ENCODE measurements at places on chromosomes 7 and 10.

DNA sequence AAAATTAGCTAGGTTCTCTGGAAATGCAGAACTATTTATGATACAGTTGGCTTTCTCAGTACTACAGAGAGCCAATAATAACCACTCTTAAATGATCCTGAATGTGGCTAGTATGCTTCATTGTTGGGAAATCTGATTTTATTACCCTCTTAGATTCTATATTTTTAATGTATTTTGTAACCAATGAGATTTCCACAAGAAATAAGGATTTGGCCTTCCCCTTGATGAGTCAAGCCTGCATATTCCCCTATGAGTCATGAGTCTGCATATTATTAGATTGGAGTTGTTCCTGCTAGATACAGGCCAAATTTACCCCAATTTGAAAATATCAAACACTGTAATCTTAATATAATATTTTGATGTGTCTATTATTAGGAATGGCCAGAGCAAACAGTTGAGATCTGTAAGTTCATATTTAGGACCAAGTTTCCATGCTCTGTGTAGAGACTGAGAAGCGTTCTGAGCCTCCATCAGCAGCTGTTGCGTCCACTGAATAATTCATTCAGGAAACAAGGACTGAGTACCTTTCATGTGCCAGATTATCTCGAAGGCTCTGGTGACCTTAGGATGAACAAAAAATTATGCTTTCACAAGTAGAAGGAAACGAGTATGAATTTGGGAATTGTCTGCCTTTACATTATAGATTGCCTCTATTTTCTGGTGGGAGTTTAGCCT is 793.4 kb downstream of the NRG3 start:
- DNase-seq, result no peak

GRCh38 chr7:16934722-16935340 is 53.0 kb upstream of the AGR3 start:
- no peak for DNase-seq

DNA sequence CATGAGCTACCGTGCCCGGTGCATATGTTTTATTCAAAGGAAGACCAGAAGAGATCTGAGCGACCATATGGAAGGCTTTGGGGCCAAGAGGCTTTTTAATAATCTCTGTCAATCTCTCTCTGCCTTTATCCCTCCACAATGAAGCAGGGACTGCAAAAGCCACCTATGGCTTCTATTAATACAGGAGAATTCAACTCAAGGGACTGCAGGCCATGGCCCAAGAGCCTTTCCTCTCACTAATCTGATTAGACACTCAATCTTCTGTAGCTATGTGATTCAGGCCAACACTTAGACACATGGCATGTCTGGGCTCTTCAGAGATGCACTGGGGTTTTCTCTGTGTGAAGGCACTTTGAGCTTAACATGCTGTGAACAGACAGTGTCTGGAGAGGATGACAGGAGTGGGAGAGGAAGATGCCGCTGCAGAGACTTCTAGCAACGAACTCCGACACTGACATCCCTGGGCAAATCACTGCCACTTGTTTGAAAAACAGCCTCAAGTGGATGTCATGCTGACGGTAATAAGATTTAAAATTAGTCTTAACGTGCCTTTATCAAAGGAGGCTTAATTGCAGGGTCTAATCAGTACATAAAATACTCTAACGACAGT is 114.4 kb upstream of the AOAH start:
- DNase-seq, result no peak

GRCh38 chr10:30190577-30191552 is 131.5 kb upstream of the JCAD start:
- DNase-seq, result no peak

GRCh38 chr10:69856601-69857166 is 55.0 kb downstream of the COL13A1 start:
- DNase-seq, result no peak

- DNase-seq, result no peak
Measured at GRCh38 chr10:112448888-112449287, 1.9 kb downstream of the VTI1A start.

- DNase-seq, result no peak
Measured at GRCh38 chr10:26743091-26743490, 45.6 kb downstream of the PDSS1 start.

DNA sequence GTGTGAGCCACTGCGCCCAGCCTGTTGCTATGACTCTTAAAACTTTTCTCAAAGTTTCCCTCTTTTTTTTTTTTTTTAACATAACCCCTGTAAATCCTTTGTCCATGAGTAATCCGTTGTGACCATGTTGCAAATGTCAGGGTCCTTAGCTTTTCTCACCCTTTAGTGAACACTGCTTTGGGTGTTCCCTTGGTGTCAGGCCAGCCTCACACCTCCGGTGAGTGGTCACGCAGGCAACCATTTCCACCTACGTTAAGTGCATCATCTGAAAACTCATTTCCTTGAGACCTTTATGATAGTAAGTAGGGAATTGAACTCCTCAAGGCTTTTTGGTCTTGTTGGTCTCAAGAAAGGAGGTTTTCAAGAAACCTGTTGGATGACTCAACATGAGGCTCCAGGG is 41.3 kb upstream of the OPN4 start:
- no peak for DNase-seq

DNA sequence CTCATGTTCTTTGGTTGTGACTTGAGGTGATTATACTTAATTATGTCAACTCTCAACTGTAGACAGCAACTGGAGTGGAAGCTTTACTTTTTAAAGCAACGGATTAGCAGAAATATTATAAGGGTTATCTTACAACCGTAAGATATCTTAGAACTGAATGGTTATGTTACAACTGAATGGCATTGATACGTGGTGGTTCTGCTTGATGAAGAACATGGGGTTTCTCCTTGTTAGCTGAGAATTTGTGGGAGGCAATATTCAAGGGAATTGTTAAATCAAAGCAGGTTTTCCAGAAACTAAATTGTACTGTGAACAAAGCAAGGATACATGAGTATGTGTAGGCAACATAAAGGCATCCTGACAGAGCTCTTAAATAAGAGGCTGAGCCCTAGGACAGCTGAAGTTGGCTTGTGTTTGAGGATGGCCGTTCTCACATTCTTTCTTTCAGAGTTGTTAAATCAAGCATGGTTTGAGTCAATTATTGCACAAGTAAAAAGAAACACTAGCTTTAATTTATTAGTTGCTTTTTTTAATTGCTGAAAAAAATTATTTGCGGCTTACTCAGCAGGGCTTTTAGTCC is 350.0 kb downstream of the PLXDC2 start:
- no peak for DNase-seq

GRCh38 chr7:12456506-12456905 is 52.8 kb upstream of the VWDE start:
- no peak for DNase-seq

- DNase-seq, result no peak
Measured at GRCh38 chr7:96508371-96508770, 186.5 kb upstream of the SLC25A13 start.

GRCh38 chr7:4613846-4614548 is 68.1 kb upstream of the FOXK1 start:
- DNase-seq, result no peak

DNA sequence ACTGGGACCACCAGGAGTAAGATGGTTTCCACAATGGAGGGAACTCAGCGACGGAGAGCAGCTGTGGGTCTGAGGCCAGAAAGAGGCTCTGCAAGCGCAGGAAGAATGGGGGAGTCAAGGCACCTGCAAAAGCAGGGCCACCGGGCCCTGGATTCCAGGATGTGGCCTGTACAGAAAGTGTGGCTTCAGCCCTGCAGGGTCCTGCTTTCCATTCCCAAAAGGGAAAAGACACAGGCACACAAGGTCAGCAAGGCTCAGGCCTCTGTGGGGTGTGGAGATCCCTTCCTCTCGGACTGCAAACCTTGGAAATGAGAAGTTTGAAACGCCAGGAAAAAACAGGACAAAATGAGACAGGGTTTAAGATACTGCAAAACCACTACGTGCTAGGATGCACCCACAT is 232.5 kb downstream of the TNS3 start:
- no peak for DNase-seq

GRCh38 chr7:26664274-26664673 is 200.1 kb downstream of the SKAP2 start:
- no peak for DNase-seq

DNA sequence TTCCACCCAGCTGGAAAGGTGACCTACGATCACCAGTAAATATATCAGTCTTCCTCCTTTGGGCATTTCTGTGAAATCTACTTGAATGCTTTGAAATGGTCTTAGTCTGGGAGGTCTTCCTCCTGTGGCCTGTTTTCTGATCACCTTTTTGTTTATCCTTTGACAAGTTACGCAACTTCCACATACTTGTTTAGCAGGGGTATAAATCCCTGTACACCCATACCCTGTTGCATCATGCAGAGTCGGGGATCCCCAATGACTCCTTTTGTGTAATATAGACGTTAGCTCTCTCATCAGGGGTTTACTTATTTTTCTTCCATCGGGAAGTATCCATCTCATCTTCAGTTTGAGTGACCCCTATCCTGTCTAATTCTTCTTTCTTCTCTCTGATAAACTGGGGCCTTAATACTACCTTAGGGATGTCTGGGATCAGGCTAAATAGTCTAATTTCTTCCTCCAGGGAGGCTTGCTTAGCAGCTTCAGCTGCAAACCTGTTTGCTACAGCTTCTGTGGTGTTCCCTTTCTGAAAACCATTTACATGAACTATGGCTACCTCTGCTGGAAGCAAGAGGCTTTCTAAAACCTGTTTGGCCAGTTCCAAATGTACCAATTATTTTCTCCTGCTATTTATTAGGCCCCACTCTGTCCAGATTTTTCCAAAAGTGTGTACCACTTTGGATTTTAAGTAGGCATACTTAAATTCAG is 25.8 kb downstream of the MAPK8 start:
- no peak for DNase-seq

DNA sequence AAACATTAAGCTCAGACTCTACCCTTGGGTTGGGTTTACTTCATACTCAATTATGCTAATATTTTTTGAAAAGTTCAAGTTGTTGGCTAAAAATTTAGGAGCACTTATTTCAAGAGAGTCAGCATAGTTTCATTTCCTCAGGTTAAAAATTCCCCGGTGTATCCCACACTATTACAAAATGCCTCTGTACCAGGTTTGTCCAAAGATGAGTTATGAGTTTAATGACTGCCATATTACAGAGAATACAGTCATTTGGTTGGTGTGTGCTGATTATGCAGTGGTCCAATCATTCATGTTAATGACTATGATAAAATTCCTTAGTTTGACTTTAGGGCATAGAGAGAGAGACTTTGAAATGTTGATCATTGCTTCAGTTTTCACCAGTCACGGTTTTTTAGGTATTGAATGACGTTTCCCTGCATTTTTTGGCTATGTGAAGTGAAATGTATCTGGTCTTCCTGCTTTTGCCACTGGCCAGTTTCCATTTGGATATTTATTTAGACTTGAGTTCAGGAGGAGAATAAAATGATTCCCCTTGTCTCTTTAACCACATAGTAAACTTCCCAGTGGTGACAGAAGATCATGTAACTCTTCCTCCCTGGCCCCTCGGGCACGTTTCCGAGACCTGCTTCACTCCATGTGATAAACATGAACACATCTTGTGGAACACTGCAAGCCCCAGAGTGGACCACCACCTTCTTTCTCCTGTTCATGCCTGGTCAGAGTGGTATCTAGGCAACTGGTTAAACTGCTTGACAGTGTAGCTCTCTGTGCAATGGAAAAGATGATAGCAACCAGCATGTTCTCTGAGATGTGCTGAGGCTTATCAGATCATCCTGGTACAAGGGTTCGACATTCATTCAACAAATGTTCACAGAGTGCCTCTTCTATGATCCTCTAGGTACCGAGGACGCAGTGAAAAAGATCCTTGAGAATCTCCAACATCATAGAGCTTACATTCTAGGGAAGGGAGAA is 153.6 kb downstream of the CACNB2 start:
- no peak for DNase-seq

DNA sequence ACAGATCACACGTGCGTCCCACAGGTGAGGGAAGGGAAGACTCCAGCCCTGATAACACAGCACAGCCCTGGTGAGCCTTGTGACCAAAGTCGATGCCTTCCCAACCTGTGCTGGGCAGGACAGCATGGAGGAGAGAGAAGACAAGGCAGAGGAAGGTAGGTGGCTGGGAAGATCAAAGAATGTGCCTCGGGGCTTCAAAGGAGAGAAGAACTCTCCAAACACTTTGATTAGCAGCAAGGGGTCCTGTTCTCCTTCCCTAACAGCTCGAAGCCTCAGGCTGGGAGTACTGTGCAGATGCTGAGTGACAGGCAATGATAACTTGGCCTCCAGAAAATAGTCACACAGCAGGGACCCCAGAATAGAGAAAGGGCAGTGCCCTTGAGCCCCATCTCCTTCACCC is 288.5 kb downstream of the TCERG1L start:
- no peak for DNase-seq

DNA sequence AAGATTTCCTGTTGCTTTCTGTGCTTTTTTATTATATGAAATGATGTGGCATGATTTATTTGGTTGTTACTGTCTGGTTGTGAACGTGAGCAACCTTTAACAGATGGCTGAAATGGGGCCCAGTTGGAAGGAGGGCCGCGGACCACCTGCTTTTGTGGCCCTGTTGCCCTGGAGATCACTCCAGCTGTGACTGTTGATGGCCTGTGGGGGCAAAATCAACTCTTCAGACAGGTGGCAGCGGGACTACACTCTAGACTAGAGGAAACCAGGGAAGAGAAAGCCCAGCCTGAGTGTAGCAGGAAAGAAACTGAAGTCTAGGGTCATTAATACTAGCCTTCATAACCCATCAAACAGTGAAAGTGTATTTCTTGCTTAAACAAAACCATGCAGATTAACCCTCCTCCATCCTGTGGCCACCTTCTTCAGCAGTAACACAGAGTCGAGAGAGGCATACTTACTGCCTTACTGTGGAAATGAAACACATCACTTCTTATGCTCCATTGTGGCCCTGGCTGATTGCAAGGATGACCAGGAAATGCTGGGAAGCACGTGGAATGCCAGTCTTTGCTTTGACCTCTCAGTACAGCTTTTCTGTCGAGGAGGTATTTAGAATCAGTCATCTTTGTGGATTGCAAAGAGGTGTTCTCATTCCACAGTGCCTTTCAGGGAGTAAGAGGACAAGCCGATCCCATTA is 80.5 kb downstream of the CCNY start:
- DNase-seq, result no peak

GRCh38 chr10:72261784-72262404 is 11.8 kb upstream of the DDIT4 start:
- no peak for DNase-seq

- no peak for DNase-seq
Measured at GRCh38 chr7:32506266-32507054, 11.2 kb downstream of the AVL9 start.

DNA sequence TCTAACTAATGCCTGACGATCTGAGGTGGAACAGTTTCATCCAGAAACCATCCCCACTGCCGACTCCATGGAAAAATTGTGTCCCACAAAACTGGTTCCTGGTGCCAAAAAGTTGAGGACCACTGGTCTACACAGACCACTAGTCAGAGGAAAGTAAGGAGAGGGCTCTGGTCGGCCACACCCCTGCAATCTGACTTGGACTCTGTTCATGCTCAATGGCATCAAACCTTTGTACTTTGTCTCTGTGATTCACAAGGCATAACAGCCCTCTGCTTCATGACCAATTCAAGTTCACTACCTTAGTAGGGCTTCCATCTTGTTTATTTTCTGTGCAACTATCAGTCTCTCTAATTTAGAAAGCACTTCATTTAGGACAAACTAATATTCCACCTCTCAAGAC is 1.8 kb downstream of the TUBAL3 start:
- DNase-seq, result no peak

All from GM19239 (cell line).